ENCODE measurements at places on chromosomes 2 and 18.

GRCh38 chr2:208609166-208609804 lies 202.7 kb downstream of the PTH2R start:
- DNase-seq, result no peak

DNA sequence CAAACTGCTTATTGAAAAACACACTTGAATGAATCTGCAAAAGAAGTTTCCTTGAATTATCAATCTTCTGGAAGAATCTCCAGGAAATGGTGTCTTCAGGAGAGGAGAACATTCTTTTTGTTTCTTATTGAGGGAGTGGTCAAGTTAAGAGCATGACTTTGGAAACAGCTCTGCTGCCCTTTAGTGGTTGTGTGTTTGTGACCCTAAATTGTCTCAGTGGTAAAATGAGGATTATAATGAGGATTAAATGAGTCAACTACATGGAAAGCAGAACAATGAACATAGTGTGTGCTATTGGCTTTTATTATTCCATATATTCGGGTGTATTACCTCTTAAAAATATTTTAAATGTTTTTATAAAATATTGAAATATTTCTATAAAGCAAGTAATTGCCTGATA lies 44.8 kb upstream of the TANC1 start:
- no peak for DNase-seq

- no peak for DNase-seq
These were observed 10.0 kb downstream of the LRATD1 start for GRCh38 chr2:14642499-14642898.

DNA sequence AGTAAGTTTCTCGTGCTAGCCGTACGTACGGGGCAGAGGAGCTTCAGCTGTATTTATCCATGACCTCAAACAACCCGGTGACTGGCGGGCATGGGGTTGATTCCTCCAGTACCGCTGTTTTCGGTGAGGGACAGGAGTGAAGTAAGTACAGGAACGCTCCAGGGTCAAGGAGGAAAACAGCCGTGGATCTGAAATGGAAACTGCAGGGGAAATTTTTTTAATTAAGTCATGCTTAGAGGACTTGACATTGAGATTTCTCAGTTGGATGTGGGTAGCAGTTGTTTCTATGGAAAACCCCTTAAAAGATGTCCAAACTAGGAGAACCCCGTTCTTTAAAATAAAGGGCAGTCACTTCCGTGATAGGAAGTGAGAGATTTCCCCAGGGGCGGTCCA lies 1.2 kb downstream of the RAB12 start:
- DNase-seq, result no peak

DNA sequence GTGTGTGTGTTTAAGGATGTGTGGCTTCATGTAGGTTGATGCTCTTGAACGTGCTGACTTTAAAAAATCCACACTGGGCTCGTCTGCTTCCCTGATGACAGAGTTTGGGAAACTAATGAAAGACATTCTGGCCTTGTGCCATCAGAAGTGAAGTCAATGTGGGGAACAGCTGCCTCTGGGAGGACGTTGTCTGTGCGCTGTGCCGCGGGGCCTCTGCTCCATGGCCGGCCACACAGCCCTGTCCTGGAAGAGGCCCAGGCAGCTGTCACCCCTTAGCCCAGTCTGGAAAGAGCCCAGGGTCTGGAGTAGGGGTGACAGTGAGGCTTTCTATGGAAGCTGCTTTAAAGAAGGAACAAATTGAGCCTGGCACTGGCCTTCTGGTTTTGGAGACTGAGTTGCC lies 155.8 kb downstream of the SH3RF3 start:
- DNase-seq, result no peak

- no peak for DNase-seq
These were observed 83.4 kb upstream of the B3GNT7 start for GRCh38 chr2:231312066-231312465.

DNA sequence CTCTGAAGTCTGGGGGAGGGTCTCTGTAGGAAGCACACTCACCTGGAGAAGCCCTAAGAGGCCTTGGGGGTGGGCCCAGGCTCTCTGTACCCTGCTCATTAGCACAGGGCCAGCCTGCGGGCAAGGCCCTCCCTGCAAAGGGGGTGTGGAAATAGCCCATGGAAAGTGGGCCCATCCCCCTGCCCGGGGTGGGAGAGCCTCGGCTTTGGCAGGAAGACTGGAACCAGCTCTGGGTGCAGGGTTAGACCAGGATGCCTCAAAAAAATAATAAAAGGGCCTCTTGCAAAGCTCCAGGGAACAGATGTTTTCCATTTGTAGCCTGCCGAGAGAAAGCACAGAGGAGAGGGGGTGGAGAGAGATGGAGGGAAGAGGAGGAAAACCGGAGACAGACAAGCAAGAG lies 98.7 kb downstream of the STPG4 start:
- DNase-seq, result no peak
